ENCODE measurements at places on chromosomes 16 and 17.

DNA sequence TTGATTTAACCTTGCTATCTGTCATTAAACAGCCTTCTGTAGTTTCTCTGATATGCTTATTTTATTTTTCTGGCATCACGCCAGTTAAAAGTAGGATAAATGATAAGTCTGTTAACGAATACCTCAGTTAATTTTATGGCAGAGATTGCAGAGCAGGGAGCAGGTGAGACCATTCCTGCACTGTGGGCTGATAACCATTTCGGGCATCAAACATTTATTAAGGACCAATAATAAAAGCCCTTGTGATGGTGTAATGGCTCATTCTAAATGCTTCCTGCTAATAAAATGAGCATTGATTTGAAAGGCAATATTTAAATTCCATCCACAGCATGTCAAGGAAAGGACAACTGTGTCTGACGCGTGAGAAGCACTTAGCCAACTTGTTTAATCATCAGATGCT, 94.1 kb downstream of the ASIC2 start:
- no peak for DNase-seq

DNA sequence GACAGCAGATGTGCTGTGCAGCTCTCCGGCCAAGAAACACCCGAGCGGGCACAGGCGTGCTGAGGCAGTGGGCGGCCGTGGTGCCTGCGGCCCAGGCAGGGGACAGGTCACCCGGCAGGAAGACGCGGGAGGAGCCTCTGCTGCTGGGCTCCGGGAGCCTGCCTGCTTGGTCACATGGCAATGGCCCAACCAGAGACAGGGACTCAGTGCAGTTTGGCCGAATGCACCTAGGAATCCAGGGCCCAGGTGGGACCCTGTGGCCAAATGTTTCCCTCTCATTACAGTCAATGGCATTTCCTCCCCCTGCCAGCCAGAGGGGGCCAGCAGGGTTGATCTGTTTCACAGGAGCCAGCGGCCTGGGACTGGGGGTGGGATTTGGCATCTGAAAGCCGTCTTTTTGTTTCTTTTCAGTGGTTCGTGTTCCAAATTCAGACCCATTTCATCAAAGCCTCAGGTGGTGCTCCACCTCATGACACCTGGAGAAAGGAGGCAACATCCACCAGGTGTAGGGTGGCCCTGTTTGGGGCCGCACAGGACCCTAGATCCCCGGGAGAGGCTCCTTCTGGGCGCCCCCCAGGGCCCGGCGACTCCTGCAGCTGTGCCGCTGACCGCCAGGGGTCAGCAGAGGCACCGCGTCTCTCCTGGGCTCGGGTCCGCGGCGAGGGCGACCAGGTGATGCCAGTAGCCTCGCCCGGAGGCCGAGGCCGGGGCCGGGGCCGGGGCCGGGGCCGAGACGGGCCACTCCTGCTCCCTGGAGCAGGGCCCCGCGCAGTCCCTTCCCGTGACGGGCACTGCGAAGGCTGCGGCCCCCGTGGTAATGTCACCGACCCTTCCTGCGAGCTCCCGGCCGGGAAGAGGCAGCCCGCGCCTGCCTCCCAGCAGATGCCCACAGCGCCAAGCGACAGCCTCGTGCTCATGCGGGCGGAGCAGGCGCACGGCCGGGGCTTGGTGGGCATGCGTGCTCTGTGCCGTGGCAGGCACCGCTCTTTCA, 118.5 kb downstream of the C16orf78 start:
- peak; percentile 24 for DNase-seq

DNA sequence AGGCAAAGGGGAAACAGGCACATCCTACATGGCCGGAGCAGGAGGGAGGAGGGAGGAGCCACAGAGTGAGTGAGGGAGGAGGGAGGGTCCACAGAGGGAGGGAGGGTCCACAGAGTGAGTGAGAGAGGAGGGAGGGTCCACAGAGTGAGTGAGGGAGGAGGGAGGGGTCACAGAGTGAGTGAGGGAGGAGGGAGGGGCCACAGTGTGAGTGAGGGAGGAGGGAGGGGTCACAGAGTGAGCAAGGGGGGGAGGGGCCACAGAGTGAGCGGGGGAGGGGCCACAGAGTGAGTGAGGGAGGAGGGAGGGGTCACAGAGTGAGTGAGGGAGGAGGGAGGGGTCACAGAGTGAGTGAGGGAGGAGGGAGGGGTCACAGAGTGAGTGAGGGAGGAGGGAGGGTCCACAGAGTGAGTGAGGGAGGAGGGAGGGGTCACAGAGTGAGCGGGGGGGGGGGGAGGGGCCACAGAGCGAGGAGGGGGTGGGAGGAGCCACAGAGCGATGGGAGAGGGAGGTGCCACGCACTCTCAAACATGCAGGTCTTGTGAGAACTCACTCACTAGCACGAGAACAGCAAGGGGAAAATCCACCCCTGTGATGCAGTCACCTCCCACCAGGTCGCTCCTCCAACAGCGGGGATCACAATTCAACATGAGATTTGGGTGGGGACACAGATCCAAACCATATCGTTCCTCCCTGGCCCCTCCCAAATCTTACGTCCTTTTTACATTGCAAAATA, 24.3 kb upstream of the CDH15 start:
- no peak for DNase-seq

- DNase-seq, result peak; percentile 11
These were observed 6.5 kb downstream of the ZNF629 start for GRCh38 chr16:30780549-30780948.

- DNase-seq, result no peak
These were observed 9.5 kb downstream of the TAX1BP3 start for GRCh38 chr17:3658784-3659449.

DNA sequence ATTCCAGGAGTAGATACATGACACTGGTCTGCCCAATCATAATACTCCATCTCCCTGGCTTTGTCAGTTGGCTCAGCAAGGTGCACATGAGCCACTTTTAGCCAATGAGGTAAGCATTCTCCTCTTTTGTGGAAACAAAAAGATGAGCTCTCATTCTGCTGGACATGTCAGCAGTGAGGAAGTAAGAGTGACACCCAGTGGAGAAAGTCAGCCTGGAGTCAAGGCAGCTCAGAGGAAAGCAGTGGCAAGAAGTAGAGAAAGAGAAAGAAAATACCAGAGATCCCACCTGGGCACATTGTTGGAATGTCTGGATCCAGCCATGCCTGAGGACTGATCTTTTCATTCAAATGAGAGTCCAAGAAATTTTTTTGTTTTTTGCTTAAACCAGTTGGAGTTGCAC, 496.9 kb upstream of the C16orf82 start:
- peak; percentile 1 for DNase-seq

- DNase-seq, result no peak
These were observed 43.8 kb downstream of the PSME3IP1 start for GRCh38 chr16:57141822-57142631.

DNA sequence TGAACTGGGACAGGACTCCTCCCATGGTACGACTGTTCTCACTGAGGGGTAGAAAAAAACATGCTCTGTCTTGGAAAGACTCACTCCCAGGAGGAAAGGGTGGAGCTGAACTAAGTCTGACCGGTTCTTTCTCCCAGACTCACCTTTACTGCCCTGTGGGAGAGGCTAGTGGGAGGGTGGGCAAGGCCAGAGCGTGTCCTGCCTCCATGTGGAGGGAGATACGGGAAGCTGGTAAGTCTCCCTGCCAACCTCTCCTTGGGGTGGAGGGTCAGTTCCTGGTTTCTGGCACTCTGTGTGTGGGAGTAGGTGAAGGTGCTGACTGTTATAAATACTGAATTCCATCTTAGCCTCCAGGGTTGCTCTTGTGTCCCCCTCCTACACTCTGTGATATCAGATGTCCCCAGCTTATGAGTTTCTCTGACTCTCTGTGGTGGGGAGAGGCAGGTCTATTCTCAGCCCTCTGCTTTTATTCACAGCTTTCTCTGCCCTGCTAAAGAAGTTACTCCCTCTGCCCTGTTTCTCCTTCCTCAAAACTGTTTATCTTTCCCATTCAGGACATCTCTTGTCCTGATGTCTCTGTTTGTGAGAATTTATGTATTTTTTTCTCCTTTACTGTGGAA, 26.9 kb upstream of the FAM20A start:
- DNase-seq, result peak; percentile 49

GRCh38 chr17:40809721-40810421, 10.1 kb upstream of the KRT28 start:
- DNase-seq, result no peak

DNA sequence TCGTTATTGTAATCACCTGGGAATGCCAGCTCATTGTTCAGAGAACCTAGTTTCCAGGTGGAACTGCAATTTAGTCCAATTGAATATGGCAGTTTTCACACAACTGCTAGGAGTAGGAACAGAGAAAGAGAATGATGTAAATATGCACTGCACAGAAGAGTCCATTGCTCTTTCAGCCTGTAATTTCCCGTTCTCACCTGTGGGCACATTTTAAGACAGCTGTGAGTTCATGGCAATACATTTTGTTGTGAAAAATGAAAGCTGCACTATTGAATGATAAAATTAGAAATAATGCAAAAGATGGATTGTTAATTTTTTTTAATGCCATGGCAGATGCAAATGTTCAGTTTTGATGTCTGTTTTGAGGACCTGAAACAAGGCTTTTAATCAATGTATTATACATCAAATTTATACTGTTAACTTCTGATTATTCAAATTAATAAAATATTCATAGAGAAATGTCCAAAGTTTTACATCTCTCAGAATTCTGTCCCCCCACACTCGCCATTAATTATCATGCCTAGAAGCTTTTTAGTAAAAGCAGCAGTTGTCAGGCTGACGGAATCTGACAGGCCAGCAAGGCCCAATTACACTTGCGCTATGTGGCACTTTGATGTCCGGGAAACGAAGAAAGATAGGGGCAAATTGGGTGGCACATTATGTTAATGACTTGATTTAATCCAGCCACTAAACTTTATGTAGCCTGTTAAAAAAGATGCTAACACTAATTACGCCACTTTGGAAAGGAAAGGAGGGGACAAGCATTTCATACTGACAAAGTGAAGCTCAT, 72.2 kb downstream of the RPGRIP1L start:
- DNase-seq, result no peak

DNA sequence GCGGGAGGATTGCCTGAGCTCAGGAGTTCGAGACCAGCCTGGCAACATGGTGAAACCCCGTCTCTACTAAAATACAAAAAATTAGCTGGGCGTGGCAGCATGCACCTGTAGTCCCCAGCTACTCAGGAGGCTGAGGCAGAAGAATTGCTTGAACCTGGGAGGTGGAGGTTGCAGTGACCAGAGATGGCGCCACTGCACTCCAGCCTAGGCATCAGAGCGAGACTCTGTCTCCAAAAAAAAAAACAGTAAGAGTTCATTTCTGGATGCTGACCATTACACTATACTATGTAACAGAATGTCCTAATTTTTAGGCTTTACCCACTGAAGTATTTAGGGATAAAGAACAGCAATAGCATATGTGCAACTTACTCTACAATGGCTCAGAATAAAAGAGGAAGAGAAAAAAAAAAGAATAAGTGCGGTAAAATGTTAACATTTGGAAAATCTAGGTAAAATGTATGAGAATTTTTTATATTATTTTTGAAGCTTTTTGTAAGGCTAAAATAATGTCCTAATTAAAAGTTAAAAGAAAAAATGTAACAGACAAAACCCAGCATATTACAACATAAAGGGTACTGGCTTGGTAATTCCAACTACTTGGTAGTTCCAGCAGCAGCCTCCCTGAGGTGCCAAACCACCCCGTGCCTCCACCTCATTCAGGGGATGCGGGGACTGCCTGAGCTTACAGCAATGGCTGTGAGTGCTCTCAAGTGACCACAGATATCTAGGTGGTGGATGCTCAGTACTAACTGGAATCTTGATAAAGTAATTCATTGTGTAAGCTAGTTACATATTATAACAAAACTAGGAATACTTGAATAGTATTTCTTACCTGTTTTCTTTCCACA, 10.9 kb downstream of the COPS3 start:
- DNase-seq, result peak; percentile 17

DNA sequence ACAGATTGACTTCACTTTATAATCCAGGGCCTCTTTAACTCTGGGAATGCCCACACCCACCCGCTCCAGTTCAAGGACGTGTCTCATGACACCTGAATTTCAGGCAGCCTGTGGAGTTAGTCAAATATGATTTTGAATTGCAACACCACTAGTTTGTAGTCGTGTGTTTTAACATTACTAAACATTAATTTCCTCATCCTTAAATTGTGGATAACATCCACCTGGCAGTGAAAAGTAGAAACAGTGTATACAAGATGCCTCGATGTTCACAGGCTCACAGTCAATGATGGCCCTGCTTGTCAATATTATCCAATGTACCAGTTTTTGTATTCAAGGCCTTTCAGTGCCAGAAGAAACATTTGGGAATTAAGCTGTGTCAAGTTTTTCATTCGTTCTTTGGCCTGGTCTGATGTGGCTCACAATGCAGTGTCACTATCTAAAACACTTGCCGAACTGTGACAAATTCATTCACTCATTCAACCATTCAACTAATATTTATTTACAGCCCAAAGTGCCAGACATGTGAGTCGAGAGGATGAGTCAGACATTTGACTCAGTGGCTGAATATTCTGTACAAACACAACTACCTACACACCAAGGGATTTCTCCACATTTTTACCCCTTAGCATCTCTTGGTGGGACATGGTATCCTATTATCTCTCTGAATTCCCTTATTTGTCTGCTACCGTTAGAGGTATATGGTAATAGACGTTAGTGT, 1.4 kb downstream of the MEIOB start:
- DNase-seq, result peak; percentile 35

- DNase-seq, result no peak
These were observed 224.2 kb downstream of the CBLN1 start for GRCh38 chr16:49057391-49057790.

DNA sequence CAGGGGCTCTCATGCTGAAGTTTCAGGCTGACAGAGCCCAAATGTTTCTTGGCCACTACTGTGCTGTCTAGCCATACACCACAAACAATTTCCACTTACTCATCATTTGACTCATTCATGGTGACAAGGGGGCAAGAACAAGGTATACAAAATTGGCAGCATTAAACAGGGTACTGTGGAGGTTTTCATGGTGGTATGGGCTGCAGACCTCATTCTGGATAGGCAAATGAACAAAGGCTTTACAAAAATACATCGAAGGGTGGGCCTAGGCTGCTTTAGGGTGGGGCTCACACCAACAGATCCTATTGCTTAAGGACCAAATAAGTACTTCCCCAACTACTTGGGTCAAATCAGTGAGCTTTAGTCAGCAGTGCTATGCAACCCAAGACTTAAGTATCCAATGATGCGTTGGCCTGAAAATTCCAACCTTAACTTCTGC, 53.0 kb downstream of the N4BP1 start:
- peak; percentile 84 for DNase-seq

DNA sequence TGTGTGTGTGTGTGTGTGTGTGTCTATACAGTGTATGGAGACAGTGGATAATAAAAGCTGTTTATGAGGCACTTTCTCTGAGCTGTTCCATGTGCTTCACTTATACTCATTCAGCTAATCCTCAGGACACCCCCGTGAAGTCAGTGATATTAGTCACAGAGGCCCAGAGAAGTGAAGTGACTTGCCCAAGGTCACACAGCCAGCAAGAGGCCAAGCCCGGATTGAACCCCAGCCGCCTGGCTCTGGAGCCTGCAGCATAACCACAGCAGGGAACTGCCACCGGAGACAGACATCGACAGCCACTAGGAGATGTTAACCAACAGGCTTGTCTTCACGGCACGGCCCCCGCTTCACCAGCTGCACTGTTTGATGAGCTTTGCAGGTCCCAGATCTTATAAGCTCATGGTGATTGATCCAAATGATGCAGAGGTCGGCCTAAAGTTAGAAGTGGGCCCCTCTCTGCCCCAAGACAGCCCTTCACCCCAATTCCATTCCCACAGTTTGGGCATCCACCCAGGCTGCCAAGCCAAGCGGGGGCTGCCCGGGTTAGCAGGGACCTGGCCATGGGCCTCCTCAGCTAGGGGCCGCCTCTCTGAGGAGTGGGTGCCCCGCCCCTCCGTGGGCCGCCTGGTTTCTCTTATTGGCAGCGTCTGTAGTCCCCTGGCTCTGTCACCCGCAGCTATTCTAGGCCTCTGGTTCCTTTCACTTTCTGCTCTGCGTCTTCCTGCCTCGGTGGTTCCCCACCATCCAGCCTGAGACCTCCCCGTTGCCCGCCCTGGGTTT, 30.9 kb downstream of the SOCS1 start:
- DNase-seq, result peak; percentile 77

- DNase-seq, result no peak
These were observed 651.8 kb upstream of the GOT2 start for GRCh38 chr16:59385959-59386358.

Data from suppressor macrophage treated with lipopolysaccharide for 1 hour (primary cell).